HuH-7.5 (cell line): ENCODE measurements at places on chromosomes 6 and 20.

DNA sequence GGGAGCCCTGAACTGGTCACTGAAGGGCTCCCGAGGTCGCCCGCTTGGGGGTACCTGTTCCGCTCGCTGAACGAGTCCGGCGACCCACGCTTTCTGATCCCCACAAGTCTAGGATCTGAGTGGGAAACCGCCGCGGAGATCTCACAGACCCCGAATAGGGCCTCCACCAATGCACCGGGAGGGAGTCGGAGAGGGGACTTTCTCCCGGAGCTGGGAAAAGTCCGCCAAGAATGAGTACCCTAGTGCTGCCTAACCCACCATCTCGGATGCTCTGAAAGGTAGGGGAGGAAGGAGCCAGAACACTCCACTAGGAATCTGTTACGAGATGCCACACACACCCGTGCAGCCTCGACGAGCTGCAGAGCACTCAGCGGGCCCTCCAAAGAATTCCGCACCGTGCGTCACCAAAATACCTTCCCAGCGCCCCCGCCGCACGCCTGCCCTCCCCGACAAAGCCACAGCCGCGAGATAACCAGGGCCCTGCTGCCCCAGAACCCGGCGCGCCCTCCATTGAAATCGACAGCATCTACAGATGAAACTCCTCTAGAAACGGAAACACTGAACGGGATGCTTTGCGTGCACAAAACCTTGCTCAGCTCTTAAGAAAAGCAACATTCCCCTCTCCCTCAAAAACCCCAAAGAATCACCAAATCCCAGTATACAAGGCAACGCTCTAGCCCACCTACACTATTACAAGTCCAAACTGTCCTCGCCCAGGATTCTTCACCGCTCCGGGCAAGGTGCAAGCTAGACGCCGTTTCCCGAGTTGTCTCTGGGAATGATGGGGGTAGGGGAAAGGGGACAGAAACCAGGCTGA lies 686 bp downstream of the COL12A1 start:
- no peak for DNase-seq

DNA sequence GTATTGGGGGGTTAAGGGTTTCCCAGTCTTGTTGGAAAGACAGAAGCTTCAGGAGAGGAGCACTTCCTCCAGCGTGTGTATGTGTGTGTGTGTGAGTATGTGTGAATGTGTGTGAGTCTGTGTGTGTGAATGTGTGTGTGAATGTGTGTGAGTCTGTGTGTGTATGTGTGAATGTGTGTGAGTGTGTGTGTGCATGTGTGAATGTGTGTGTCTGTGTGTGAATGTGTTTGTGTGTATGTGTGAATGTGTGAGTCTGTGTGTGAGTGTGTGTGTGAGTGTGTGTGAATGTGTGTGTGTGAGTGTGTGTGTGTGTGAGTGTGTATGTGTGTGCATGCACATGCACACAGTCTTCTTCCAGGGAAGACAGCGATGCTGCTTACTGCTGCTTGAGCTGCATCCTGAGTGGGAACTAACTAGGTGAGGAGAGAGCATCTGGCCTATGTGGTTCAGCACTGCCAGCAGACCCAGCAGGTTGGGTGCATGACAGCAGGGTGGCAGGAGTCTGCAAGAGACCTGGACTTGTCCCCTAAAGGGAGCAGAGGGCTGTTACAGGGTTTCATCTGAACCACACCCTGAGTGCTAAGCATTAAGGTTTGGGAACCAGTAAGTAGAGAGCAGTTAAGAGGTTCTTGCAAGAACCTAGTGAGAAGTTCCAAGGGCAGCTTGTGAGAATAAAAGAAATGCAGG lies 22.7 kb upstream of the CCND3 start:
- DNase-seq: no peak

DNA sequence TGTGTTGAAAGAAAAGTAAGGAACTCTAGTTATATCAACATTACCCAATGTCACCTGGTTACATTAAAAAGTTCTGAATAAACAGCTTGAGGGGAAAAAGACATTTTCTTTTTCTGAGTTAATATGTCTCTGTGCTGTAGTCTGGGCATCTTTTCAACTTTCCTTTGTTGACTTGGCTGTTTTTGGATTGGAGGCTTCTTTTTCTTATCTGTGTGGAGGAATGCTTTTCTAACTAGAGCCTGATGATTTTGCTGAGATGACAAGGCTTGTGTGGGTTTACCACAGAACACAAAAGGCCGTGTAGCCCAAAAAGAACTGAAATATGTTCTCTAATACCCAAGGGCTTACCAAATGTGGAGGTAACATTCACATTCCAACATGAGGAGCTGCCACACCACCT lies 161.8 kb downstream of the KCNQ5 start:
- no peak for DNase-seq

- no peak for DNase-seq
These were observed 99.7 kb downstream of the F13A1 start for GRCh38 chr6:6220718-6221117.

- DNase-seq: no peak
These were observed 70.4 kb downstream of the JAG1 start for GRCh38 chr20:10603378-10603777.

DNA sequence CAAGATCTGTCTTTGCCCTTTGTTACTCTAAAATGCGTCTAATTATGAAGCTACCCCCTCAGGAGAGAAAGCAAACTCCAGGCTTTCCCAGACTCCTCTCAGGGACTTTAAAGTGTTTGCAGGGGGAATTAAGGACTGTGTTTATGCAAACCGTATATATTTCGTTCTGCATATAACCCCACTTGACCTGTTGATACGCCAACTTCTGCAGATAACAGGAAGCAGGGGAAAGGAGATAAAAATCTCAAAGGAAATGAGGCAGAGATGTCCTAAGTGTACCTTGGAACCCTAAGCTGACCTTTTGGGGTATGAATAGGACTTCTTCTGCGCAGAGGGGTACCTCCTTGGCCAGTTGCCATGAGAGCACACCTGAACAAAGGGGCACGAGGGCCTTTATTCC lies 8.1 kb downstream of the SYCP2L start:
- no peak for DNase-seq

DNA sequence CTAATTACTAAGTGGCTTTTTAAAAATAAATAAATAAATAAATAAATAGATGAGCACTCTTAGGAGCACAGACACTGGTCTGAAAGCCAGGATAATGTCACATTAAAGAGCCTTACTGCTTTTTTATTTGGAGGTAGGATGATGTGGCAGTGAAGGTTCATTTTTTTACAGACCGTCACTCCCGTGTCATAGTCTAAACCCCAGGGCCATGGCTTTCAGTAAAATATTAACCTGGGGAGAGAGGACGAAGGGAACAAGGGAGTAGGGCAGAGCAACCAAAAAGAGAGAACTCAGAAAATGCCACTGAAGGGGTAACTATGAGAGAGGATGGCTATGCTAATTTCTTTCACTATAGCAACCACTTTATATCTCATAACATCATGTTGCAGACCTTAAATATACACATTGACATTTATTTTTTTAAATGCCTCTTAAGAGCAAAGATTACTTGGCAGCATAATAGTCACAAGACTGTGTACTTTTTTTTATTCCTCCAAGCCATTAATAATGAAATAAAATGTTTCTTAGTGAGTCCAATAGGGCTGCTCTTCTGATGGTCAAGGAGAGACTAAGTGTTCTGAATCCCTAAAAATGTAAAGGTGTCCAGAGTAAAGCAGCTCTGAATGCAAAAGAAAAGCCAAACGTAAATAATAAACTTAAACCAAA lies 100.9 kb upstream of the SIM1 start:
- peak; percentile 24 for DNase-seq

- no peak for DNase-seq
These were observed 144.3 kb downstream of the GRIK2 start for GRCh38 chr6:101537753-101538316.

- no peak for DNase-seq
These were observed 754.1 kb upstream of the MAP3K7 start for GRCh38 chr6:91340896-91341395.

- DNase-seq: no peak
These were observed 339.6 kb upstream of the CITED2 start for GRCh38 chr6:139713900-139714506.

- no peak for DNase-seq
These were observed 3.1 kb downstream of the NCOA7 start for GRCh38 chr6:125793863-125794262.

- DNase-seq: no peak
These were observed 33.2 kb downstream of the PANK2 start for GRCh38 chr20:3922223-3922982.

GRCh38 chr6:56637640-56638039 lies 5.0 kb downstream of the DST start:
- DNase-seq: no peak

DNA sequence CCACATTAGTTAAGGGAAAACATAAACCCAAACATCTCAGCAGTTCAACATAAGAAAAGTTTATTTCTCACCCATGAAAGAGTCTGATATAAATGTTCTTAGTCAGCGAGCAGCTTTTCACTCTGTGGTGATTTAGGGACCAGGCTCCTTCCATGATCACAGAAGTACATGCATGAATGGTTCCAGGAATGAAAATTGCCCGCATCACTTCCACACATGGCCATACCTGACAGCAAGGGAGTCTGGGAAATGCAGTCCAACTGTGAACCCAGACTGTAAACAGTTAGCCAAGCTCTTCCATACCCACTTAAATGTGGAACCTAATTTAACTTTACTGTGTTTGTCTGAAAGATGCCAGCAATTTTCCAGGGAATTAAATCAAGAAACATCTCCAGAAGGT lies 353.9 kb downstream of the HACE1 start:
- no peak for DNase-seq

DNA sequence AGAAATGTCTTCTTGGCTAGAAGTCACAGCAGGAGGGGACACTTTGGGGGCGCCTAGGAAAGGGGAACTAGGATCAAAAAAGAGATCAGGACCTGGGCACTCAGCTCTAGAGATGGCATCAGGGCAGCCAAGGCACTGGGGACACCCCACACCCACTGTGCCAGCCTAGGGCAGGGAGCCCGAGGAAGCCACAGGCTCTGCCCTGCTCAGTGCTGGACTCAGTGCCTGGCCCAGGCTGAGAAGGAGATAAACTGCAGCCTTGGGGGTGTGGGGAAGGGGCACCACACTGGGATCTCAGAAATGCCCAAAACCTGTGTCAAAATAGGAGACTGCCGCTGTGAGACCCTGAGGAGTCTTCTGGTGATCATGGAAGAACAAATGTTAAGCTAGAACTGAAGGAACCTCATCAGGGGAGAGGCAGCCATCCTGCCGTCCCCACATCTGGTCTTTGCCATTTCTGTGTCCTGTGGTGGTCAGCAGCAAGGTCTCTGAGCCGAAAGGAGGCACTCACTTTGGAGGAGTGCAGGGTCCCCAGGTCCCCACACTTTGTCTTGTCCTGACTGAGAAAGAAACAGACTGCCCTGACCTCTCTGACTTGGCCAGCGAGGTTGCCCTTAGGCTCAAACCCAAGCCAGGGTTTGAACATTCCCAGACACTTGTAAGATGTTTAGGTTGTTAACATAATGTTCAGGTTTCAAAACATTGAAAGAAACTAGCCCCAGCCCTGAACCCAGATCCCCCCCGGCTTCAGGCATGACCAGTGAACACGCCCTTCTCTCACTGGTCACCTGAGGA lies 2.3 kb downstream of the ARFRP1 start:
- no peak for DNase-seq

GRCh38 chr6:155530219-155530834 lies 74.7 kb upstream of the NOX3 start:
- DNase-seq: no peak

DNA sequence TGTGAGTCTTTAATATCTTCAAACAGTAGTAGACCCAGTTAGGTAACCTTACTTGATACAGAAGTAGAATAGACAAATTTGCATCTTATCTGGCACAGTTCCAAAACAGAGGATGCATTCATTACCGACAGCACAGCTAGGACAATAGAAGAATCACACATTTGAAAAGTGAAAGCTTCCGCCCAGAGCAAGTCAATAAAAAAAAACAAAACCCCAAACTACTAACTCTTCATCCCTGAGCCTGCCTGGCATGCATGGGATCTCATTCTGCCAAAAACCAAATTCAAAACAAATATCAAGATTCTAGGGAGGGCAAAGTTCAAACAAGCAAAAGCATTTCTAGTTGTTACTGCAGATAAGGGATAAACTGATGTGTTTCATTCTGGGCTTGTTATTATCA lies 235.4 kb downstream of the BTBD9 start:
- no peak for DNase-seq

GRCh38 chr6:32968093-32968866 lies at the start of gene BRD2:
Gene BRD2, plus strand, starts transcription at chr6:32968594. Its CDS starts 4,305 bp downstream, at chr6:32972899.
- peak; percentile 58 for DNase-seq

- DNase-seq: no peak
These were observed 493.9 kb upstream of the MARCKS start for GRCh38 chr6:113363048-113363798.

GRCh38 chr20:54690323-54690722 lies 214.9 kb downstream of the DOK5 start:
- DNase-seq: no peak

DNA sequence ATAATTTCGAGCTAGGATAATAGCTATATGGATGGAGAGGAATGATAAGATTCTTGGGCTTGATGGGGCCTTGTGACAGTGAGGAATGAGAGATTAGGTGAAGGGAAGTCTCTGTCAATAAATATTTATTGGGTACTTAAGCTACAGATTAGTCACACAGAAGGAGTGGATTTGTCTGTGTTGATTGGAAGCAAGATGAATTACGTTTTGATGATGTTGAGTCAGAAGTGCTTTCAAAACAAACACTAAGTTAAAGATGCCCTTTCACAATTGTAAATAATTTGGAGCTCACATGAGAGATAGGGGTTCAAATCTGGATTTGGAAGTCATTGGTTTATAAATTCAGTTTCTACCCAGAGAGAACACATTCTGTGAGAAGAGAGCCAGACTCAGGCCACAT lies 834.2 kb downstream of the KIF16B start:
- DNase-seq: no peak

GRCh38 chr6:900716-901605 lies 208.0 kb upstream of the EXOC2 start:
- no peak for DNase-seq

- no peak for DNase-seq
These were observed 51.0 kb downstream of the RPS12 start for GRCh38 chr6:132865364-132865763.

DNA sequence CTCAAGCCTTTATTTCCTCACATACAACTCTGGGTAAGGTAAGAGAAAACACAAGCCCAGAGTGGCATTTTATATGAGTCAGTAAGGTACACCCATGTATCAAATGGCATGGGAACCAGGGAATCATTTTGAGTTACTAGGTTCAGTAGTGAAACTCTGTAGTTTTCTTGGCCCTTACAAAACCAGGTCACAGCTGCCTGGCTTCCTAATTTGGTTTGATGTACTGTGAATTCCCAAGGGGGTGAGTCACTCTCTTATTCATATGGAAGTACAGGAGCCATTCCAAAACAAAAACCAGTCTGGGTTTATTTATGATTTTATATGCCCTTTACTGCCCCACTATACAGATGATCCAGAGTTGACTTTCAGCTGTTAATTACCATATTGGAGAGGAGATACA lies 70.7 kb downstream of the PDE7B start:
- no peak for DNase-seq
